ENCODE measurements at places on chromosomes 6 and 20. TPM values are rescaled to one million over a fixed set of nuclear protein-coding genes. Genes with fewer than 3 reads are reported as not detected.
A peak's percentile ranks its signal among the peaks of the same experiment; 100 is the strongest.

DNA sequence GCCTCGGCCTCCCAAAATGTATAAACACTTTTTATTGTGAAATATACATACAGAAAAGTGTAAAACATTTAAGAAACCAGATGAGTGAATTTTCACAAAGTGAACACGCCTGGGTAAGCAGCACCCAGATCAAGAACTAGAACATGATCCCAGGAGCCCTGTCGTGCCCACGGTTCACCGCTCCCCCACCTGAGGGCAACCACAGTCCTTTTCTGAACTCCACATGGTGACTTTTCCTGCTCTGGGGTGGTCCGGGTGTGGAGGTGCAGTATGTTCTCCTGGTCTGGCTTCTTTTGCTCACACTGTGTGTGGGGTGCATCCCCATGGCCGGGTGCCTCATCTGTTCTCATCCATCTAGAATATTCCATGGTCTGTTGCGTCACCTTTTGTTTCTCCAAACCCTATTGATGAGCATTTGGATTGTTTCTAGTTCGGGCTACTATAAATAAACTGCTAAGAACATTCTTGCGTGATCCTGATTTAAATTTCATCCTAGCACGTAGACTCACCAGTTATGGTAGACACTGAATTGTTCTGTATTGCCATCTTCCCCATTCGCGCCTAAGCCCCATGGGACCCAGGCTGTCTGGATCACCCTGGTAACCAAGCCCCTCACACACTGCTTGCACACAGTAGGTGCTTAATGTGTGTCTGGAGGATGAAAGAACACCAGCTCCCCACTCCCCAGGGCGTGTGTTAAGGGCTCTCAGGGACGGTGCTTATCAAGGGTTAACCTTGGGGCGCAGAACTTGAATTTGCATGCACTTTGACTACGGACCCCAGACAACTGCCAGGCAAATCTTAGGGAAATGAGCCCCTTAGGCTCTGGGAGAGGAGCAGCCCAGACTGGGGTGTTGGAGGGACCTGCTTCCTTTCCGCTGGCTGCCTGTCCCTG, 56.2 kb downstream of the CTCFL start:
- peaks cover 38% of the 10 kb centered on the region for H3K4me1 ChIP-seq
- no peak for DNase-seq
- no peak overlapping the region for H3K27ac ChIP-seq
- H3K4me3 ChIP-seq = no peak overlapping the region

DNA sequence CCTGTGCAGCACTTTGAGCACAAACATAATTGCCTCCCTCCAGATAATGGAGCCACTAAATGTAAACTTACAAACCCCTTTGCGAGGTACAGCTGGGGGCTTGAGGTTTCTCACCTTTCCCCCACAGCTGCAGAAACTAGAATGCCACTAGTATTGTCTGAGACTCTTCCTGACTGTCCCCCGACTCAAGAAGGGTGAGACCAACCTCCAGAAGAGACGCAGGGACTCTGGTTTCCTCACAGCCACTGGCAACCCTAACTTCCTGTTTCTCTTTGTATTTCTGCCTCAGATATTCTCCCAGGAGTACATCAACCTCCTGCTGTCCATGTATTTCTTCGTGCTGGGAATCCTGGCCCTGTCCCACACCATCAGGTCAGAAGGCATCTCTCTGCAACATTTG, 23.6 kb downstream of the HM13 start:
- DNase-seq = no peak
- no peaks in the 10 kb centered on the region for H3K27me3 ChIP-seq
- no peak overlapping the region for H3K4me3 ChIP-seq

DNA sequence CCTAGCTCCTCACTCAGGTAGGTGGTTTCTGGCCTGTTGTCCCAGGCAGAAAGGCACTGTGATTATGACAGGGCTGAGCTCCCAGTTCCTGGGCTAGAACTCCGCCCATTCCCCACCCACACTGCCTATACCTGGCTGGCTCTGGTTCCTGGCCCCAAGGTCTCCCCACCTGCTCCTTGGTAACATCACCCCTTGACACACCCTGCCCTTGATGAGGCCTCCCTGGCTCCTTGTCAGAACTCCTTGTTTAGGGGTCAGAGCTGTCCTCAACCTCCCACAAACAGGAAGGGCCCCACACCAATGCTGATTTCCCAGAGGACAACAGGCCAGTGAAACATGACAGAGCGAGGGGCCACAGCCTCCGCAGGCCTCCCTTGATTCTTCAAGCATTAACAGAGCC, 15.5 kb upstream of the MYMX start:
- peaks cover 30% of the 10 kb centered on the region for H3K4me1 ChIP-seq
- peak overlapping the region; percentile 63 for H3K27ac ChIP-seq
- H3K27me3 ChIP-seq = no peaks in the 10 kb centered on the region
- no peak overlapping the region for H3K4me3 ChIP-seq
- no peaks in the 10 kb centered on the region for H3K36me3 ChIP-seq

- no peak for DNase-seq
- no peaks in the 10 kb centered on the region for H3K27me3 ChIP-seq
- H3K4me3 ChIP-seq = no peak overlapping the region
- peaks cover 76% of the 10 kb centered on the region for H3K4me1 ChIP-seq
- peak overlapping the region; percentile 95 for H3K27ac ChIP-seq
- H3K36me3 ChIP-seq = peaks cover 9% of the 10 kb centered on the region
These were observed 32.8 kb downstream of the SNX5 start for GRCh38 chr20:17935761-17936160.

GRCh38 chr20:57939499-57939898, 229.7 kb upstream of the PMEPA1 start:
- no peaks in the 10 kb centered on the region for H3K36me3 ChIP-seq
- H3K27me3 ChIP-seq = peaks cover 2% of the 10 kb centered on the region
- H3K4me1 ChIP-seq = peaks cover 3% of the 10 kb centered on the region
- H3K27ac ChIP-seq = no peak overlapping the region

DNA sequence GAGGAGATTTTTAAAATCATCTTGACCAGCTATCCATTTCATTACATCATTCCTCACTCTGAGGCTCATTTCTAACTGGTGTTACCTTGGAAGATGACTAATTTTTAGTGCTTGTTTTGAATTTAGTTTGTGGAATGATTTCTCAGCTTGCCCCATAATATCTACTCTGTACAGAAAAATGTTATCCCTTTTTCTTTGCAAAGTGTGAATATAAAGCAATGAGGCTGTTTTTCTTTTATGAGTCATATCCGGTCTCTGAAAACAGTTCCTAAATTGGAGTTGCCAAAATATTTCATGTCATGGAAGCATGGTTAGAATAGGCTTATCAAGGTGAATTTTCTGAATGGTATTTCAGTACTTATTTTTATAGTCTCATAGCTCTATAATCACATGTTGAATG, 43.8 kb downstream of the FUT9 start:
- H3K36me3 ChIP-seq = no peaks in the 10 kb centered on the region
- no peaks in the 10 kb centered on the region for H3K27me3 ChIP-seq
- no peak overlapping the region for H3K4me3 ChIP-seq
- H3K27ac ChIP-seq = no peak overlapping the region
- H3K4me1 ChIP-seq = no peaks in the 10 kb centered on the region

GRCh38 chr6:72855471-72855870, 233.6 kb downstream of the KCNQ5 start:
- no peak for DNase-seq
- H3K4me1 ChIP-seq = no peaks in the 10 kb centered on the region
- no peak overlapping the region for H3K4me3 ChIP-seq
- no peaks in the 10 kb centered on the region for H3K27me3 ChIP-seq

- no peak for DNase-seq
- H3K4me1 ChIP-seq = no peaks in the 10 kb centered on the region
- no peaks in the 10 kb centered on the region for H3K27me3 ChIP-seq
- H3K36me3 ChIP-seq = no peaks in the 10 kb centered on the region
- H3K4me3 ChIP-seq = no peak overlapping the region
- H3K27ac ChIP-seq = no peak overlapping the region
These were observed 26.8 kb downstream of the SPTLC3 start for GRCh38 chr20:13035399-13036152.

GRCh38 chr20:31602779-31603441, 2.2 kb upstream of the ID1 start:
- H3K4me1 ChIP-seq = peaks cover 39% of the 10 kb centered on the region
- H3K4me3 ChIP-seq = no peak overlapping the region
- H3K27ac ChIP-seq = peak overlapping the region; percentile 13

DNA sequence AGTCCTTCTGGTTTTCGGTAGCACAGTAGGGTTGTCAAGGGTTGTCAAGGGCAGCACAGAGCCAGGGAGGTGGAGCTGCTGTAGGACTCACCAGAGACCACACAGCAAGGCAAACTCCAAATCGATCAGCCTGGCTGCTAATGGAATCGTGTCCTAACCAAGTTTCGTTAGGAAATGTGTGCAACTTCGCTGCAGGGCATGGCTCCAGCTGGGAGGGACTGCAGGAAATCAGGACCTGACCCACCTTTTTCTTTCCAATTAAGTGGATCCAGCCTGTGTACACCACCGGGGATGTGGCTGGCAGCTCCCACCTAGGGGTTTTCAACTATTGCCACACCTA, 251.7 kb upstream of the QKI start:
- no peaks in the 10 kb centered on the region for H3K27me3 ChIP-seq
- DNase-seq = no peak
- peaks cover 3% of the 10 kb centered on the region for H3K4me1 ChIP-seq
- H3K36me3 ChIP-seq = no peaks in the 10 kb centered on the region

GRCh38 chr6:3987053-3987452, 91.9 kb downstream of the FAM217A start:
- H3K36me3 ChIP-seq = no peaks in the 10 kb centered on the region

DNA sequence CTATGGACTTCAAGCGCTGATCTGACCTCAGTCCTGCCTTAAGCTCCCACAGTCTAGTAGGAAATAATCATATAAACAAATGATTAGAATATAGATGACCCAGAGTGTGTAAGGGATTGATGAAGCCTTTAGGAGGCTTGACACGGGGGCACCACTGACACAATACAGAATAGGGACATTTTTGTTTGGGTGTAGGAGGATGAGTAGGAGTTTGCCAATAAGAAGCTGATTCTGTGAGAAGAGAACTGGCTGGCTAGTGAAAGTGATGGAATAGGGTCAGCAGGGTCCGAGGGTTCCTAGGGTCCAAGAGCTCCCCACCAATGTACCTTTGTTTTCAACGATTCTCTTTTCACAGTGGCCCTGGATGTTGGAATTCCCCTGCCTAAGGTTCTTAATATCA, 7.1 kb upstream of the BPIFB4 start:
- no peak for DNase-seq
- H3K27ac ChIP-seq = no peak overlapping the region
- H3K36me3 ChIP-seq = no peaks in the 10 kb centered on the region

DNA sequence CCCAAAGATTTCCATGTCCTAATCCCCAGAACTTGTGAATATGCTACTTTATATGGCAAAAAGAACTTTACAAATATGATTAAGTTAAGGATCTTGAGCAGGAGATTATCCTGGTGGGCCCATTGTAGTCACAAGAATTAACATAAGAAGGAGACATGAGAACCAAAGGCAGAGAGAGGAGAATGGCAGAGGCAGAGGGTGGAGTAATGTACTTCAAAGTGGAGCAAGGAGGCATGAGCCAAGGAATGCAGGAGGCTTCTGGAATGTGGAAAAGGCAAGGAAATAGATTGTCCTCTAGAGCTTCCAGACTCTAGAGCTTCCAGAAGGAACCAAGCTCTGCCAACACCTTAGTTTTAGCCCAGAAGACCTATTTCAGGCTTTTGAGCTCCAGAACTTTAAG, 147.4 kb downstream of the MOXD1 start:
- DNase-seq = no peak
- no peak overlapping the region for H3K4me3 ChIP-seq
- no peaks in the 10 kb centered on the region for H3K4me1 ChIP-seq
- H3K27me3 ChIP-seq = no peaks in the 10 kb centered on the region

DNA sequence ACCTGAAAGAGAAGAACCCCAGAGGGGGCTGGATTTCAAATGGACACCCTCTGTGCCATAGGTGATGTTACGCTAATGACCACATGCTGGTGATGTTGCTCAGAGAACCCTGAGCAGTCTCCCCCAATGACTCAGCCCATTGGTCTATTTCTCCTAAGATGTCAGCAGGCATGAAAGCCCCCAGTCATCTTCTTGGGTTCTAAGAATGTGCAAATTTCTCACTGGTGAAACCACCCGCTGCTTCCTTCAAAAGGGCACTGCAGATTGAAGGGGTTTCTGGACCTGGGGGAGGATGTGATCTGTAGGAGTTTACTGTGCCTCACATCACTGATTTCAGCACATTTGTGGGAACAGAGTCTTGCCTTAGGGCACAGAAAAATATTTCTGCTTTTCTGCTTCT, 298.4 kb upstream of the MOCS1 start:
- H3K27me3 ChIP-seq = no peaks in the 10 kb centered on the region
- no peaks in the 10 kb centered on the region for H3K4me1 ChIP-seq
- no peak for DNase-seq
- H3K27ac ChIP-seq = no peak overlapping the region
- H3K36me3 ChIP-seq = no peaks in the 10 kb centered on the region

DNA sequence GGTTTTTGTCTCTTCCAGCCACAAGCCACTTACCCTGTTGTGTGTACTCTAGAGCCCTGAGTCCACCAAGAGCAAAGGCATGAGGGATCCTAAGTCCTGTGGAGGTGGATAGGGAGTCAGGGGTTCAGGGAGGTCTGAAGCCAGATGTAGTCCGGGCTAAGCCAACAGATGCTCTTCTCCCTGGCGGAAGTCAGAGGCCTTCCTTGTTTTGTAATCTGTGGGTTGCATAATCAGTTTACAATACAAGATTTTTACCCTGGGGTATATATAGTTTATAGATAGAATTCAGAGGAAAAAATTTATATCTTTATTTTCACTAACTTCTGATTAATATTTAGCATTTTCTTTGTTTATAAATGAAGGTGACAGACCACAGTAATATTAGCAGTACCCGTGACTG, 9.2 kb downstream of the LAMP5 start:
- no peaks in the 10 kb centered on the region for H3K4me1 ChIP-seq
- H3K4me3 ChIP-seq = no peak overlapping the region
- H3K27me3 ChIP-seq = peaks cover 6% of the 10 kb centered on the region

- H3K4me3 ChIP-seq = no peak overlapping the region
- H3K36me3 ChIP-seq = no peaks in the 10 kb centered on the region
- peaks cover 49% of the 10 kb centered on the region for H3K27me3 ChIP-seq
- DNase-seq = peak; percentile 64
These were observed 50.4 kb upstream of the ENTPD6 start for GRCh38 chr20:25145131-25145530.

GRCh38 chr20:4451487-4452081, 270.1 kb upstream of the PRND start:
- no peak for DNase-seq
- H3K4me3 ChIP-seq = no peak overlapping the region
- H3K36me3 ChIP-seq = no peaks in the 10 kb centered on the region
- H3K27me3 ChIP-seq = no peaks in the 10 kb centered on the region
- H3K27ac ChIP-seq = no peak overlapping the region
- no peaks in the 10 kb centered on the region for H3K4me1 ChIP-seq

GRCh38 chr6:134723081-134723871, 226.6 kb downstream of the ALDH8A1 start:
- peak; percentile 30 for DNase-seq
- no peaks in the 10 kb centered on the region for H3K36me3 ChIP-seq
- peak overlapping the region; percentile 85 for H3K27ac ChIP-seq
- H3K4me3 ChIP-seq = no peak overlapping the region
- H3K27me3 ChIP-seq = no peaks in the 10 kb centered on the region

- peak; percentile 61 for DNase-seq
- H3K27ac ChIP-seq = no peak overlapping the region
- no peak overlapping the region for H3K4me3 ChIP-seq
- H3K27me3 ChIP-seq = no peaks in the 10 kb centered on the region
These were observed 13.0 kb downstream of the DYNLT2 start for GRCh38 chr6:169738204-169738975.

SOX4 gene
- total RNA-seq = 27.3 TPM

MACROD2 gene
- 3.7 TPM for total RNA-seq

EYS gene
- 1.1 TPM for total RNA-seq

LHFPL5 gene
- not detected for total RNA-seq

TSHZ2 gene
- total RNA-seq = 11.9 TPM

ADIG gene
- total RNA-seq = not detected

TJAP1 gene
- total RNA-seq = 15.9 TPM

MRAP2 gene
- total RNA-seq = 30.6 TPM

RBCK1 gene
- 31.0 TPM for total RNA-seq

VGLL2 gene
- 28.2 TPM for total RNA-seq

THBS2 gene
- total RNA-seq = 119 TPM

Measured in muscle of leg (tissue), 16 donors.